Fibroblast of skin of back (primary cell): ENCODE measurements at places on chromosomes 16 and 17.

DNA sequence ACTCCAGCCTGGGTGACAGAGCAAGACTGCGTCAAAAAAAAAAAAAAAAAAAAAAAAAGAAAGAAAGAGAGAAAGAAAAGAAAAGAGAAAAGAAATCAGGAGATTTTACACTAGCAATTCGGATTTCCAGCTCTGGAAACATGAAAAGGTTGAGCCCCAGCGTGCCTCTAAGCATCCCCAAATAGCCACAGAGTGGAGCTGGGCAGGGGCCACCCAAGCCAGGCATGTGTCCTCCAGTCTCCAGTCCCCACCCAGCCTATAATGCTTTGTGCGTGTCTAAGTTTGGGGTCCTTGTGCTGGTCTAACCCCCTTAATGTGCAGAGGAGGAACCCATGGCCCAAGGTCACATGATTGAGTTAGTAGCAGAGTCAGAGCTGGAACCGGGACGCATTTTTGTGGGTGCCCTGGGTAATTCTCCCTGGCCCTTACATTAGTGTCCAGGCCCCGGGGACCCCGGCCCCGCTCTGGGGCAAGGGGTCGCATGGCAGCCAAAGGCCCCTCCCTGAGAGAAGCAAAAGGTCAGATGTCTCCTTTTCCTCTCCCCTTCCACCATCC is 19.9 kb downstream of the ADAM11 start:
- DNase-seq, result no peak

GRCh38 chr17:80070375-80071115 is 30.8 kb upstream of the GAA start:
- no peak for DNase-seq

DNA sequence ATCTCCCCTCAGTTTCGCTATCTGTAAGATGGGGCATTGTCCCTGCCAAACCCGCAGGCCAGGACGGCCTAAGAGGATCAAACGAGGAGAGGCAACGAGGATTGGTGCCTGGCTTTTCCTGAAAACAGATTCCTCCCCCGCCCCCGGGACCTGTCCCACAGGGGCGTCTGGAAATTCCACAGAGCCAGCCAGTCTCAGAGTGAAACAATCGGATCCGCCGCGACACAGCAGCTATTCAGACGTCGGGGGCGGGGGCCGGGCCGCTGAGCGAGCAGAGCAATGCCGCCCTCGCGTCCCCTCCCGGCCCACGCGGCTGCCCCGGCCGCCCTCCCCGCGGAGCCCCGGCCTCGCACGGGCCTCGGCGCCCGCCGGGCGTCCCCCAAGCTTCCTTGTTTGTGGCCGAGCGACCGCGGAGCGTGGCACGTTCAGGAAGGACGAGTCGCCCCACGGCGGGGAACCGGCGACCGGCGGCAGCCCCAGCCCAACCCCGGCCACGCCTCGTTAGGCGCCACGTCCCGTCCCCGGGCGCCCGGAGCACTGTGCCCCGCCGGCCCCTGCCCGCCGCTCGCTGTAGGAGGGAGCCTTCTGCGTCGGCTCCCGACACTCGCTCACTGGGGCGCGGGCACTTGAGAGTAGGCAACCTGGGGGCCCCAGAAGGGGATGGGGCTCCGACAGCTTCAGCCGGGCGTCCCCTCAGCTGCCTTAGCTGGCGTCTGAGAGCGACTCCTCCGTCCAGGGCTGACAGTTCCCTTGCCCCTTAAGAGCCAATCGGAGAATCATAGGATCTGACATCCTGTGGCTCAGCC is 29.6 kb upstream of the PHOSPHO1 start:
- peak; percentile 88 for DNase-seq

DNA sequence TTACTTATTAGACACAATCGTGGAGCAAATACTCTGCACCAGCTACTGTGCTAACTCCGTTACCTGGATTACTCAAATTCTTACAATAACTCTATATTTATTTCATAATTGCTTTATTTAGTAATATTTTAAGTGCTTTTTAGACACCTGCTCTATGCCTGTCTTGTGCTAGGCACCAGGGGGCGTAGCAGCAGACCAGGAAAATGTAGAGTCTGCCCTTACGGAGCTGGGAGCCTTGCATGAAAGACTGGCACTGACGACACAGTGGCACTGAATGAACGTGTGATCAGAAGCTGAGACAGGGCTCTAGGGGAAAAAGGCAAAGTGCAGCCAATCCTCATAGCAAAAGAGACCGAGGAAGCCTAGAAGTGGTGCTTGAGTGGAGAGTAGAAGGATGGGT is 486.5 kb downstream of the CDH13 start:
- DNase-seq, result peak; percentile 63

DNA sequence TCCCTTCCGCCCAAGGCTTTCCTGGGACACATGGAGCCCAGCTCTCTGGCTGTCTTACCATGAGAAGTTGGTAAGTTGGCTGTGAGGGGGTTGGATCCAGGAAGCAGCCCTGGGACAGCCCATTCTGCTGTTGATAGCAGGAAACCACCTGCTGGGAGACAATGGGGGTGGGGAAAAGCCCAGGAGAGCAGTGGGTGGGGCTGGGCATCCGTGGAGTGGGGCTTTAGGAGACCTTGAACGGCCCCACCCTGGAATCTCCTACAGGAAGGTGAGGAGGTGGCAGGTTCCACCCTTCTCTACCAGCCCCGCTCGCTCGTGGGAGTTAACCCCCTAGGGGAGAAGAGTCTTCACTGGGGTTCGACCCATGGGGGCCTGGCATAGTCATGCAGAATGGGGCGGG is 5.8 kb downstream of the TMEM92 start:
- DNase-seq, result no peak

- no peak for DNase-seq
Measured at GRCh38 chr17:43183921-43184320, 12.9 kb downstream of the NBR1 start.

DNA sequence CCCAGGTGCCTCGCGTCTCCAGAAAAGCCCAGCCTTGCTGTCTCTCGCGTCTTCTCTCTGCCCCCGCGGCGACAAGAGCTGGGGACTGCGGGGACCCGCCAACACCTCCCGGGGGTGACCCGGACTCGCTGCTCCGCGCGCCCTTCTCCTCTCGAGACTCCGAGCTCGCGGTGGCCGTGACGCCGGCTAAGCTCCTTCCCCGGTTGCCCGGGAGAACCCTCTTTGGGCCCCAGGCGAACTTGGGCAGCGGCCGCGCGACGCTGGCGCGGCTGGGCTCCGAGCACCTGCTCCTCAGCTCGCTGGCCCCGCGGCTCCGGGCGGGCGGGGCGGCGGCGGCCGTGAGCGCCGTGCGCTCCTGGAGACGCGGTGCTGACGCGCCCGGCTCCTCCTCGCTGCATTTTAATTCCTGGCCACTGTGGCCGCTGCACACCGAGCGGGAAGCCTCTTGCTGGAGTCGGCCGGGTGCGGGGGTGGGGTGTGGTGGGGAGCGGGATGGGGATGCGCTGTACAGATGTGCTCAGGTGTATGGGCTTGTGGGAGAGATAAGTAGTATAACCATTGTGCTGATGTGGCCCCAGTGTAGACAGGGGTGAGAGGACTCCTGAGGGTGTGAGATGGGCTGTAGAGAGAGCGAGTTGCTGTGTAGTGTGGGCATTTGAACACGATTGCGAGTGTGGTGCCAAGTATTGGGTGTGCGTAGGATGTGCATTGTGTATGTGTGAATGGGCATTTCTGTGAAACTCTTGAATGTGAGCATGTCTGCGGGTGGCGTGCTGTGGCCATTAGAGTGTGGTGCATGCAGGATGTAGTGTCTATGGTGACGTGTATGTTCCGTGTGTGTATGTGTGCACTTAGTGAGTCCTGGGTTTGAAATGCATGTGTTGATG is at the start of gene ASIC2:
TSS of gene ASIC2 (minus strand) at position 315 of the 887 bp plus-strand sequence.
- no peak for DNase-seq

GRCh38 chr17:58280480-58281217 is at the start of gene MPO:
Gene MPO (minus strand): TSS chr17:58280935. CDS start chr17:58280758, 177 bp downstream.
- DNase-seq, result no peak

DNA sequence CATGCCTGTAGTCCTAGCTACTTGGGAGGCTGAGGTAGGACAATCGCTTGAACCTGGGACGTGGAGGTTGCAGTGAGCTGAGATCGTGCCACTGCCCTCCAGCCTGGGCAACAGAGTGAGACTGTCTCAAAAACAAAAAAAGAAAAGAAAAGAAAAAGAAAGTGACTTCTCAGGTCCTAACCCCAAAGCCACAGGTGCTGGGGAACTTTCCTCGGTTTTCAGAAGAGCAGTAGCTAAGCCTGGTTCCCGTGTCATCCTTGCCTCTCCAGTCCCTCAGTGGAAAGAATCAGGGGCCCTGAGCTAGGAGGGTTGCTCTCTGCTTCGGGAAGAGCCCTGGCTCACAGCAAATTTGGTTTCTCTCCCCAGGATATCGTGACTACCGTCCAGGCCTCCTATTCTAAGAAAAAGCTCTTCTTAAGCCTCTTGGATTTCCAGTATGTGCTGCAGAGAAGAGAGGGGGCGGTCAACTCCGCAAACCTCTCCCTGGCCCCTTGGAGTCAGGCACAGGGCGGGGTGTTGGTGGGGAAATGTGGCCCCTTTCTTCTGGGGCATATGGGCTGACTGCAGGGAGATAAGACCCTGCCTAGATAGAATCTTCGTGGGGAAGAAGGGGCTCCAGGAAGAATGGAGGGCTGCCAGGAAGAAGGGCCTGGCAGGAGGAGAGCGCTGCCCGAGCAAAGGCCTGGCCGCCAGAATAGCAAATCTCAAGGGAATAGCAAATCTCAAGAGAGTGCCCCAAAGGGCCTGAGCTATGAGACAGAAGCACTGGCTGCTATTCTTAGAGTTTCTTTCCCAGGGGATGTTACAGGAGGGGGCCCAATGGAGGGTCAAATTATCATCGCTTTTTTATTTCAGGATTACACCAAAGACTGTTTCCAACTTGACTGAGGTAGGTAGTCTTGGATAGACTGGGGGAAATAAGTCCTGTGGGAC is 8.3 kb upstream of the NLRC5 start:
- no peak for DNase-seq

- no peak for DNase-seq
Measured at GRCh38 chr16:1209081-1209480, 16.0 kb downstream of the TPSG1 start.

DNA sequence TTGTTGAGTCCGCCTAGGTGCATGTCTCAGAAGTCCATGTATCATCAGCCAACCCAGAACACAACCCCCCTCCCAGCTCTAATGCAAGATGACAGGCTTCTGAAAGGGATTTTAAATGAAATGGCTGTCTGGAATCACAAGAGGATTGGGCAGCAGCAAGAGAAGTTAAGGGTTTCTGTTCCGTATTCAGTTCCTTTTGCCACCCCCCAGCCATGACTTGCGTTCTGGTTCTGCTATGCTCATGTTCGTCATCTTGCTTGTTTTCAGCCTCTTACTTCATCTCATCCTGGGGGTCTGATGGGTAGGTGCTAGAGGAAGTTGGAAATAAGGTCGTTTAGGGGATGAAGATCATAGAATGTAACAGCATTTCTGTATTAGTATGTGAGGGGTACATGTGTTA is 12.0 kb downstream of the MINK1 start:
- no peak for DNase-seq

GRCh38 chr16:23803591-23804123 is 32.1 kb upstream of the PRKCB start:
- peak; percentile 4 for DNase-seq

DNA sequence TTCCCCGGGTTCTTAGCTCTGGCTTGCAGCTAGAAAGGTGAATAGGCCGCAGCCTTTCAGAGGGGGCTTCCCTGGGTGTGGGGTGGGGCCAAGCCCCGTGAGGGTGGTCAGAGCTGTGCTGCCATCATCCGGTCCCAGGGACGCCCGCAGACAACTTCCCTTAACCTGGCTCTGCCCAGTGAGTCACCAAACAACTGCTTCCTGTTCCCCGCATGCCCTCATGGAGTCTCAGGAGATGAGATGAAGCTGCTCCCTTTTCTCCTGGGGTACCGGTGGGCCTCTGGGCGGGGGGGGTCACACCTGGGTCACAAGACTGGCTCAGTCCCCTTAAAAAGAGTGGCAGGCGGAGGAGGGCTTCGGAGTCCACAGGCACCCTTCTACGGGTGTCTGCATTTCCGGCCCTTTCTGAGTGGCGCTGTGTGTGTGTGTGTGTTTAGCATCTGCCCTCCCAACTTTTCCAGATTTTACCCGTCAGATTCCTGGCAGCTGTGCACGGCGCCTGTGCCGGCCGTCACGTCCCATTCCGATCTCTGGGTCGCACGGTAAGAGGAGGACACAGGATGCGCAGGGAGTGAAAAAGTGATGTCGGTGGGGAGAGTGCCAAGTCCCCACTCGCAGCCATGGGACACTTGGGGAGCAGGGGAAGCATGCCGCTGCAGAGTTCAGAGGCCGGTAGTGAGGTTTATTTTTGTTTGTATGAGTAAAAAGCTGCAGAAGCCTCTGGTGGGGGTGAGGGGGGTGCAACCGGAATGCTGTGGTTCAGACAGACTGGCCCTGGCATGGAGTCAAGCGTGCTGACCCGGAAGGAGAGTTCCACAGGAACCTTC is 16.8 kb downstream of the HIC1 start:
- DNase-seq, result peak; percentile 68

GRCh38 chr17:31156326-31156725 is 61.5 kb downstream of the NF1 start:
- DNase-seq, result peak; percentile 88

DNA sequence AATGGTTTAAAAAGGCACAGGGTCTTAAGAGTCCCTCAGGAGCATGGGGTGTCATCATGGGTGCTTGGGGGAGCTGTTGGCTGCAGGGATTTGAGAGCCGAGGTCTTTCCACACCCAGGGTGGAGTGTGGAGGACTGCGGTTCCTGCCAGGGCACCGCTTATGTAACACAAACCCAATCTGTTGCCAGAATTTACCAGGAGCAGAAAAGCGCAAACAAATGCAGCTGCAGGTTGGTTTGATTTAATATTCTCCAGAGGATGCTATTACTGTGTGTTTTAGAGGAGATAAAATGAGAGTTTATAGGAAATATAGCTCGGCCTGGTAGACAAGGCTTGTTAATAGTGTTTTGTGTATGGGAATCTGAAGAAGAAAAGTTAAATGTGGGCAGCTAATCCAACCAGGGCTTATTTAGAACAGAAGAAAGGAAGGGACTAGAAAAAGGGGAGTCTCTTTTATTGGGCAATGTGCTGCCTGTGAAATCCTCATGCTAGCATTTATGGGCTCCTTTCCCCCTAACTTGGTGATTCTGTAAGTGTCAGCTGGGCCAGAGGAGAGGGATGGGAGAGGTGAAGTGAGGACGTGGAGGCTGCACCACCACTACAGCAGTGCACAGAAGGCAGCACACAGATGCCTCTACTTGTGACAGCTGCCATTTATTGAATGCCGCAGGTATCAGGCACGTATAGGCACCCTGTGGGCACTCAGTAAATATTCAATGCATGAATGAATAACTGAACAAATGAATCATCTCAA is 174.7 kb downstream of the KATNIP start:
- no peak for DNase-seq

GRCh38 chr17:4215882-4216570 is 47.8 kb downstream of the ANKFY1 start:
- no peak for DNase-seq

DNA sequence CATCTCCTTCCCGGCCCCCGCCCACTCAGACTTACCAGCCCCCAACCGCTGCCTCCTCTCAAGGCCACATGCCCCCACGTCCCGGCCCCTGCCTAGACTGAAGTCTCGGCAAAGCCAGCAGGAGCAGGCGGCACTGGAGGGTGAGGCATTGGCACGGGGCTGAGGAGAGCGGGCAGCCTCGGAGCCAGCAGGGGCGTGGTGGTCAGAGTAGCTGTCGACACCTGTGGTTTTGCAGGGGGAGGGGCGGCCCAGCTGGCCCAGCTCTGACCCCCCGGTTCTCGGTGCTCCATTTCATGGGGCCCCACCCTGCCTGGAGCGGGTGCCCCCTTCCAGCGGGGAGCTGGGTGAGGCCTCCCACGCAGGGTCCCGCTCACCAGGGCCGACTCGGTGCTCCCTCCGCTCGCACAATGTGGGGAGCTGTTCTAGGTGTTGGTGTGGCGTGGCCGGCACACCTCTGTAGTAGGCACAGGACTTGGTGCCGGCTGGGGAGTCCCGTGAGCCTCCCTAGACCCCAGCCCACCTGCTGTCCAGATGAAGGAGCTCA is 4.7 kb downstream of the CDH15 start:
- DNase-seq, result no peak

GRCh38 chr16:63922560-63922959 is 1199.3 kb downstream of the CDH11 start:
- DNase-seq, result peak; percentile 50
